Activated T-cell treated with anti-CD3 and anti-CD28 coated beads, Interleukin-2, amount 50 U/mL, for 72 hours (primary cell): ENCODE measurements at places on chromosomes 12 and 14. TPM values are rescaled to one million over a fixed set of nuclear protein-coding genes. Genes with fewer than 3 reads are reported as not detected.

DNA sequence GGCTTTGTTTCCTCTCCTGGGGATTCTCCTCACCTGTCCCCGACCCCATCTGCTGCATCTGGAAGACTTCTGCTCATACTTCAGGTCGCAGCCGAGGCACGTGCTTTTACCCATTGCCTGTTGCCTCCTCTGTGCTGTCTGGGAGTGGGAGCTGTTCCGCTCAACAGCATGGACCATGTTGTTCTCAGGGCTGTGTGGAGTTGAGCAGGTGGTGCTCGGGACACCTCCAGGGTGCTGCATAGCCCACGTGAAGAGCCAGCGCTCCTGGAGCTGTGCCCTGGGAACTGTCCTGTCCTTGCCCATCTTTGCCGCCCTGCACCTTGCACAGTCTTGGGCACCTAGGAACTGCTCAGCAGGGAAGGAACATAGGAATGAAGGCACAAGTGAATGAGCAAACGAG lies 62.4 kb downstream of the IQSEC3 start:
- no peak for DNase-seq

DNA sequence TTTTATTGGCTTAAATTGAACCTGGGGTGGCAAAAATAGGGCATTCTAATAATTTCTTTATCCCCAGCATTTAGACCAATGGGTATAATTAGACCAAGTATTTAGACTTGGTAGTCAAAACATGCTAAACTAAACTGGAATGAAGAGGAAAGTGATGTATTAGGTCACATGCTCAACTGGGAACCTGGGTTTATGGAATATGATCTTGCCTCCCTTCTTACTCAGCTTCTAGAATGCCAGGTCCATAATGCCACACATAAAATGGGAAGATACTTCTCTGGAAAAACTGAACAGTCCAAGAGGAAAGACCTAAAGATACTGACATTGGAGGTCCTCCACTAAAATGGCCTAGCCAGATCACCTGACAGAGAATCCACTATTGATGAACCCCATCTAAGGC lies 6.2 kb upstream of the BIN2 start:
- no peak for DNase-seq

DNA sequence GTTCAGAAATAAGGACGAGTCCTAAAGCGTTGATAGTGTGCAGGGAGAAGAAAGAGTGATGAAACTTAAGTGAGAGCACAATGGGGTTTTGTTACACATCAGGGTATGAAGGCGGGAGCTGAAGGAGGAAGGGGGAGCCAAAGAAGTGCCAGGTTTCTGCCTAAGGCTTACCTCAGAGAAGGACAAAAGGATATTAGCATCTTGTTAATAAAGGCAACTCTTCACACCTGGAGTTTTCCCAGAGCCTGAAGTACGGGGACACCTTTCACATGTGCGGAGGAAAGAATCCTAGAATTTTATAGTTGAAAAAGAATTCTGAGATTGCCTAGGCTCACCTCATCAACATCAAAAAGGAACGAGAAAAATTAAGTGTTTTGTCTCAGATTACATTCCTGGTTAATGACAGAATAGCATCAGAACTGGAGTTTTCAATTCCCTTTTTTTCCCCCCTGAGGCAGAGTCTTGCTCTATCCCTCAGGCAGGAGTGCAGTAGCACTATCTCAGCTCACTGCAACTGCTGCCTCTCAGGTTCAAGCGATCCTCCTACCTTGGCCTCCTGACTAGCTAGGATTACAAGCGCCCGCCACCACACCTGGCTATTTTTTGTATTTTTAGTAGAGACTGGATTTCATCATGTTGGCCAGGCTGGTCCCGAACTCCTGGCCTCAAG lies 2.2 kb upstream of the SAV1 start:
- DNase-seq: no peak

GRCh38 chr14:54600717-54601109 lies 33.8 kb downstream of the SAMD4A start:
- no peak for DNase-seq

Gene PLEKHD1
- 0.12 TPM for total RNA-seq

Gene SLC11A2
- total RNA-seq: 54.5 TPM

Gene TMEM179
- total RNA-seq: 0.46 TPM
